ENCODE measurements at places on chromosomes 13 and 19. TPM values are rescaled to one million over a fixed set of nuclear protein-coding genes. Genes with fewer than 3 reads are reported as not detected.

GRCh38 chr19:7554990-7555864, 19.7 kb downstream of the PNPLA6 start:
- H3K36me3 ChIP-seq: peaks cover 13% of the 10 kb centered on the region
- no peak for DNase-seq
- no peak overlapping the region for H3K27ac ChIP-seq
- no peak overlapping the region for H3K4me3 ChIP-seq

GRCh38 chr13:110244071-110244830, 62.7 kb downstream of the COL4A1 start:
- H3K27me3 ChIP-seq: no peaks in the 10 kb centered on the region
- no peaks in the 10 kb centered on the region for H3K36me3 ChIP-seq
- no peak for DNase-seq
- H3K27ac ChIP-seq: no peak overlapping the region
- no peaks in the 10 kb centered on the region for H3K4me1 ChIP-seq
- H3K4me3 ChIP-seq: no peak overlapping the region

GRCh38 chr13:21074546-21074945, 13.2 kb upstream of the LATS2 start:
- no peaks in the 10 kb centered on the region for H3K27me3 ChIP-seq
- H3K36me3 ChIP-seq: no peaks in the 10 kb centered on the region
- no peak for DNase-seq
- H3K4me1 ChIP-seq: peaks cover 34% of the 10 kb centered on the region

Gene RGS9BP
- total RNA-seq: 1.1 TPM

Gene NAT14
- 61.6 TPM for total RNA-seq
